T-helper 2 cell (primary cell): ENCODE measurements at places on chromosomes 1 and 21.

- no peak for DNase-seq
Measured at GRCh38 chr1:55604749-55605148, 389.6 kb upstream of the USP24 start.

GRCh38 chr1:43774359-43774758 lies 67.0 kb downstream of the ST3GAL3 start:
- no peak for DNase-seq

GRCh38 chr1:151418081-151418480 lies 18.7 kb downstream of the PSMB4 start:
- no peak for DNase-seq

- no peak for DNase-seq
Measured at GRCh38 chr1:35539824-35540261, 17.4 kb downstream of the KIAA0319L start.

DNA sequence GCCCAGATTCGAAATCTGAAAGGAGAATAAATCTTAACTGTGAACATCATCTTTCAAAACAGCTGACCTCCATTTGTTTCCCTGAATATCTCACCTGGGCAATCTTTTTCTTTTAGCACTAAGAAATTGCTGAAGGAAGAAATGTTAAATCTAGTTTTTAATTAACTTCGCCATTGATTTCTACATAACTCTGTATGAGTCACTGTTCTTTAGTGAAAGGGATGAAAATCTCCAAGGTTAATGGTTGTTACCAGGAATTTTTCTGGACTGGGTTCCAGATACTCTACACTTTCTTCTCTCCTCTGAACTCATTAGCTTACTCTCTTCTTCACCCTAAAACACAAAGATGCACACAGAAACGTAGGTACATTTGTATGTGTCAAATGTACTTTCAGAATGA lies 235.7 kb downstream of the BACH1 start:
- DNase-seq: no peak

DNA sequence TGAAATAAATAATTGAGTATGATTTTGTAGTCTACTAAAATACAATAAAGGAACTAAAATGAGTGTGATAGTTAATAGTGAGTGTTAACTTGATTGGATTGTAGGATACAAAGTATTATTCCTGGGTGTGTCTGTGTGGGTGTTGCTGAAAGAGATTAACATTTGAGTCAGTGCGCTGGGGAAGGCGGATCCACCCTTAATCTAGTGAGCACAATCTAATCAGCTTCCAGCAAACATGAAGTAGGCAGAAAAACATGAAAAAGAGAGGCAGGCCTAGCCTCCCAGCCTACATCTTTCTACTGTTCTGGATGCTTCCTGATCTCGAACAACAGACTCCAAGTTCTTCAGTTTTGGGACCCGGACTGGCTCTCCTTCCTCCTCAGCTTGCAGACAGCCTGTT lies 1716.6 kb downstream of the MRPL39 start:
- DNase-seq: no peak

DNA sequence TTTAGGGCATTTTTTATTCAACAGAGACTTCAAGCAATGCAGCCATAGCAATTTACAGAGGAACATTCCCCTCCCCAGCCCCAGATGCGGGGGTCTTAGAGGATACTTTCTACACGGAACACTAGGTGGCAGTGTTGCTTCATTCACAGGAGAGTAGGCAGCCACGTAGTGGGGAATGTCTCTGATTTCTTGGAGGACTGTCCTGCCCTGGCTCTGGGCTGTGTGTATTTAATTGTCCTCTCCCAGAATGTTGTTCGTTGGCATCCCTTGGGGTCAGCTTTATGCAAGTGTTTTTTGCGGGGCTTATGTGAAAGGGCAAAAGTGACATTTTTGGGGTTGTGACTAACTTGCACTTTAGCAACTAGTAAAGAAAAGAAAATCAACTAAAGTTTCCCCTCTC lies 96.9 kb downstream of the PAPPA2 start:
- DNase-seq: no peak
